Occipital lobe (tissue), 3 donors: ENCODE measurements at places on chromosomes 2 and 18. TPM values are rescaled to one million over a fixed set of nuclear protein-coding genes. Genes with fewer than 3 reads are reported as not detected.

Gene PAX8
- not detected for total RNA-seq

Gene CAVIN2
- total RNA-seq: 6.6 TPM

Gene TMEM178A
- 25.1 TPM for total RNA-seq

Gene DYNAP
- total RNA-seq: not detected

Gene CRYGD
- 1.7 TPM for total RNA-seq

Gene GCA
- total RNA-seq: 39.6 TPM

Gene SLC38A11
- 5.0 TPM for total RNA-seq

Gene IL36RN
- not detected for total RNA-seq
